ENCODE measurements at places on chromosomes 1 and 21.

DNA sequence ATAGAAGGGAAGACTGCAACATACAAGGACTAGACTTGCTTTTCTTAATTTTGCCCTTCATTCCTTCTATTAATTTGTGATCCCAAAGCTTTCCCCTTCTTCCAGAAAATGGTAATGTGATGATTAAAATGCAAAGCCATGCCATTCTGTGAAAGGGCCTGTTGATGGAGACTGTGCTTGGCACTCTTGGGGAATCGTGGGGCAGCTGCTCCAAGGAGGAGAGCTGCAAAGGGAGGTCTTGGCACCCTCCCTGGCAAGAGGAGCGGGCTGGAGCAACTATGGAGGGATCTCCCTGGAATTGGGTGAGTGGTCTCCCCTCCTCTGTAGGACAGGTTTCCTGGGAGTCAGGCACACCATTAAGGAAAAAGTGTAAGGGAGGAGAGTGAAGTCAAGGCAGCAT is 16.6 kb downstream of the CACNA1S start:
- DNase-seq: no peak

DNA sequence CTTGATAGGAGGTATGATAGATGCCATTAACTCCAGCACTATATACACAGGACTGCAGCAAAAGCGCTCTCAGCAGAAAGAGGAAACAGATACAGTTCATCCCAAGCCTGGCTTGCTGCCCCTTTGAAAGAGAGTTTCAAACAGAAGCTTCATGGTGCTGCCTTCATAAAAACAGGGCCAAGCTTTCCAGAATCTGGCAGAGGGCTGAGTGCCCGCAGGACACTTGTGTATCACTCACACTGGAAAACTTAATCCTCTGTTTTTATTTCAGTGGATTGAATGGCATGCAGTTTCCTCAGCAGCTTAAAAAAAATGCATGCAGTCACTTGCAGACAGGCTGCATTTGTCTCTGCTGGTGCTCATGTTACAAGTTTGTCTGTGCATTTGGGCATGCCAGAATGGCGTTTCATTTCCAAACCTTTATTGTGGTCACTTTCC is 40.4 kb downstream of the KCNJ15 start:
- DNase-seq: no peak

- no peak for DNase-seq
Measured at GRCh38 chr1:76463849-76464248, 389.3 kb downstream of the ST6GALNAC3 start.

DNA sequence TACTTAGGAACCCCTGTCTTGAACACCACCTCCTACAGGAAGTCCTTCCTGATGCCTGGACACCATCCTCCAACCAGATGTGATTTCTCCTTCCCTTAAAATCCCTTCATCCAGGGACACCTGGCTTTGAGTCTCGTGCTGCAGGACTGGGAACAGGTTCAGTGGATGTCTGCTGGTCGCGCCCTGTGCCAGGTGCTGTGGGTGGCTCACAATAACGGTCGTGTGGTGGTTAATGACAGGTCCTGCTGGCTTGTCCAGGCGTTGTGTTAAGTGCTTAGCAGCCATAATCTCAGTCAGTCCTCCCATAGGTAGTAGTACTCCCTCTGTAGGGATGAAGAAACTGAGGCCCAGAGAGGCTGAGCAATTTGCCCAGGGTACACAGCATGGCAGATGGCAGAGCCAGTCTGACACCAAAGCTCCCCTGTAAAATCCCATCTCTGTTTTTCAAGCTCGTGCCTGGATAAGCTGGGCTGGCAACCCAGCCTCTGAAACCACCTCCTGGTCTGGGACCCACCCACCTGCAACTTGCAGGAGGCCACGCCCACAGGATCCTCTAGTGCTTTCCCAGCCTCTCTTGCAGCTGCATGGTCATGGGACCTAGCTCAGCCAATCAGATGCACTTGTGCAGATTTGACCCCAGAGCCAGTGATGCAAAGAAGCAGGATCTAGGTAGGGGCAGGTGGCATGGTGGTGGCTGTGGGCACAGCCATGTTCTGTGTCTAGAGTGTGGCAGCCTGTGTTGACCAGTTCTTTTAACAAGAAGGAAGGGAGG is 106.0 kb upstream of the IFFO2 start:
- DNase-seq: no peak

DNA sequence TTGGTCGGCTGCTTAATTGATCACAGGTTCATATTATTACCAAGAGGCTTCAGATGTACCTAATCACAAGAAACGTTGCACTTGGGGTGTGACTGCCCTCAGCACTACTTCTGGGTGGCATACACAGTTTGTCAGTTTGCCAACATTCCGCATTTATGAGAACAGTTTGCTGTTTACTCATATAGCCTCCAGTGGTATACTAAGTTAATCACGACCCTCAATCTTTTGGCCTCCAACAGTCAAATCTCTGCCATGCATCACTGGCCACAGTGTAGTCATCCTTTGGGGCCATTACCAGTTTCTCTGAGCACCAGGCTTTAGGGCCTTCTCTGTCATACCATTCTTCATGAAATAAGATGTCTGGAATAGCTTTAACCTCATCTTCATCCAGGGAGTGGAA is 62.8 kb upstream of the BCL9 start:
- DNase-seq: no peak

GRCh38 chr1:240151136-240151735 is 59.6 kb downstream of the FMN2 start:
- no peak for DNase-seq

DNA sequence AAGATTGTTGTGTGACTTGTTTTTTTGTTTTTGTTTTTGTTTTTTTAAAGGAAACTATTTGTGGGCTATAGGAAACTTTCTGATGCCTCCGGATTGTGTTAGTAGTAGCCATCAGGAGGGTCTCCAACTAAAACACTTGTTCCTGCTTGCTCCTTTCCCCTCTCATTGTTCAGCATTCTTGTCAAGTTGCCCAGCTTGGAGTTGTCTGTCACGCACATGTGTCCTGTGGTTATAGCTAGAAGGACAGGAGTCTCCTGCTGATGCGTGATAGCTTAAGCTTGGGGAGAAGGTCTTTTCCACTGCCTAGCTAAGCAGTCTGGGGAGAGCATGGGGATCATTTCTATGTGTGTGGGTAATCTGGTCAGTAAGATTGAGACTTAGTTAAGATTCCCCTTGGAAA is 3.2 kb upstream of the LYPLA2 start:
- no peak for DNase-seq

DNA sequence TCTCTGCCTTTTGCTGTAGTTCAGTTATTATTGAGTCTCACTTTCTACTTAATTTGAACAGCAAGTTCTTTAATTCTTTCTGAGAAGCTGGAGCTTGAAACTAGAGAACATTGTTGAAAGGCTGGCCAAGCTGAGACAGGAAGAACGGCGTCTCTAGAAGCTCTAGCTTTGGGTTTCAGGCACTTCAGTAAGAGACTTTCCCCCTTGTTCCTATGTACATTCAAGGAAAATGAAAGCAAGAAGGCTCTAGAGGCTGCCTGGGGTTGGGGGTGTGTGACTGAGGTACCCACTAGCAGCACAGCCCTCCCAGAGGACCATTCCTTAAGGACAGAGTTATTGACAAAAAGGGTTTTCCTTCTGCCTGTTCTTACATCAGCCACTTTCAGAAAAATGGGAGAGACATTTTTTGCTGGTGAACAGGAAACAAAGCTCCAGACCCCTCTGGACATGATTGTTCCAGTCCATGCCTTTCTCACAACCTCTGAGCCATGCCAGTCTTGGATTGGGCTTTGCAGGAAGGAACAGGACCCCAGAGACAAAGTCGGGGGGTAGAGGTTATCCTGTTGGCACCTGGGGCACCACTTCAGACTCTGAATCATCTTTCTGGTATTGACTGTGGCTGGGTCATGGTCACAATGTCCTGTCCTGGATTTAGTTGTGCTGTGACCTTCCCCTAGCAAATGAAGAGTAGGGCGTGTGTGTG is 63.1 kb downstream of the LAMC2 start:
- DNase-seq: no peak

DNA sequence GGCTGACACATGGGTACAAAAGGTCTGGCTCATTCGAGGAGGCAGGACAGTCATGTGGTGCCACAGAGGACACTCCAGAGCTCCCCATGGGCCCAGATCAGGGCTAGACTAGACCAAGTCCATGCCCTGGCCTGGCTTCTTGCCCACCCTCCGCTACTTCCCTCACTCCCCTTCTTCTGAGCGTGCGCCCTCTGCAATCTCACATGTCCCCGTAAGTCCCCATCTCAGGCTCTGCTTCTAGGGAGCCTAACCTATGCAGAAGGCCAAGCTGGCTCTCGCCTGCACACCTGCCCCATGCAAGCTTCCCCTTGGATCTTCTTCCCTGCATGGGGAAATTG is 553.6 kb downstream of the PTPRU start:
- no peak for DNase-seq

GRCh38 chr1:200528858-200529606 is 91.5 kb downstream of the KIF14 start:
- DNase-seq: no peak

GRCh38 chr1:229159668-229160544 is 111.0 kb upstream of the RAB4A start:
- no peak for DNase-seq

DNA sequence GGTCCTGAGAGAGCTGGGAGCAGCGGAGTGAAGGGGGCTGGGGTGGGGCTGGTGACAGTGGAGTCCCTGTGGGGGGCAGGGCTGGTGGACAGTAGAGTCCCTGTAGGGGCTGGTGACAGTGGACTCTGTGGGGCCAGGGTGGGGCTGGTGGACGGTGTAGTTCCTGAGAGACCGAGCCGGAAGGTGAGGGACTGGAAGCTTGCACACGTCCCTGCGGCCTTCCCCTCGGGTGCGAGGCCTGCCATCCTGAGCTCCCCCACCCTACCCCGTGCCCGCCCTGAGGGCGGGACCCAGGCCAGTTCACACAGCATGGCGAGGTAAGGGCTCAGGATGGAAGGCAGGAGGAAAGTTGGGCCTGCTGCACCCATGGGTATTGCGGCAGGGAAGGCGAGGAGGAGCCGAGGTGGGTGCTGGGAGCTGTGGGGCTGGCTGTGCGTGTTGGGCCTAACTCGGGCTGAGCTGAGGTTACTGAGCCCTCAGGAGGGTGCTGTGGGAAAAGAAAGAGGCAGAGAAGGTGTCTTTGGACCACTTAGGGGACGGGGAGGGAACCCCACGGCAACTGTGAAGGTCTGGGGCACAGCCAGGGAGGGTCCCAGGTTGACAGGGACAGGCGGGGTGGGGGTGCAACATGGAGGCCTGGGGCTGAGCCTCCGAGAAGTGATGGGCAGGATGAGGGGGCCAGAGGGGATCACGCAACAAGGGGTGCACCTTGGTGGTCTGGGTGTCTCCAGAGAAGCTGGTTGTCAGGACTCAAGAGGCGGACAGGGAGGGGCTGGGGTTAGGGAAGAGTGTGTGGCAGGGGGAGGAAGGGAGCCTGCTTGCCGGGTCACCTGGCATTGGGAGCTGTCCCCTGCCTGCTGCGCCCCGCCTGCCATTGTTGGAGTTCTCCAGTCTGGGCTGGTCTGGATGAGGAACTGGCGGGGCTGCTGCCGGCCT is 60.8 kb downstream of the PRKCZ start:
- DNase-seq: no peak

DNA sequence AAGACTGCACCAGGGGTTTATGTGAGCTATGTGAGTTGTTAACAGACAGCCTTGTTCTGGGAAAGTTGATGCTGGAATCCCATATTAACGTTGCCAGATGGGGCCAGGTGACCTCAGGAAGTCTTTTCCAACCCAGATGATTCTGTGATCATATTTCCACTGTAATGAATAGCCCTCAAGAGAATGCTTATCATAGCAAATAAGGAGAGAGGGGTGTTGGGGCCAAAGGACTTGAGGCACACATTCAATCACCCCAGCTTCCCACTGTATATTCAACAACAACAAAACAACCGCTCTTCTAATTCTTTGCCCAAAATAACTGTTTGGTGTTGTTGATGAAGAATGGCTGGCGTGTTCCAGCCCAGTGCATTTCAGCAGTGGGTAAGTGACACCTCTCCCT is 14.1 kb downstream of the ZNF697 start:
- DNase-seq: no peak

GRCh38 chr1:235972311-235972689 is 92.6 kb downstream of the NID1 start:
- DNase-seq: no peak

DNA sequence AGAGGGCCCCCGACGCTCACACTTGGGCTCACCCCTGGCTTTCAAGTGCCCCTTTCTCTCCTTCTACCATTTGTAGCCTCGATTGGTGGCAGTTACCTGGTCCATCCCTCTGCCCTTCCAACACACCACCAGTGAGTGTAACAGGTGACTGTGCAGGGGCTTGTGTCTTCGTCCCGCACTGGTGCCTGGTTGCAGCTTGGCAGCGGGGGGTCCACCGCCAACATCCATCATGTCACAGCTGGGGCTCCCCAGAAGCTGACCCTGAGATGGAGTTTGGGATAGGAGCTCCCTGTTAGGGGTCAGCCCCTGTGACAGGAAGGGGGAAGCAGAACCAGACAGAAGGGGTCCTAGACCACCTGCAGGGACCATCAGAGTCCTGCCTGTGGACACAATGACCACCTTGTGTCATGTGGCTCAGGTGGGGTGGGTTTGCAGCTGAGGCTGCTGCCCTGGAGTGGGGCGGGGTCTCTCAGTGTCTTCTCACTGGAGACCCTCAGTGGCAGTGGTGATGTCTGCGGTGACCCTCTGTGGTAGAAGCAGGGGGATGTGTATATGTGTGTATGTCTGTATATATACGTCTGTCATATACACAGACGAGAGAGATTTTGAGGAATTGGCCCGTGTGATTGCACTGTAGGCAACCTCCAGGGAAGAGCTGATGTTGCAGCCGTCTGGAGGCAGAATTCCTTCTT is 3.6 kb upstream of the CALML6 start:
- no peak for DNase-seq

GRCh38 chr21:28669321-28669720 is 323.4 kb downstream of the LTN1 start:
- no peak for DNase-seq

- DNase-seq: no peak
Measured at GRCh38 chr1:111110197-111110899, 29.5 kb downstream of the DRAM2 start.

GRCh38 chr1:227379555-227379892 is 61.2 kb upstream of the CDC42BPA start:
- DNase-seq: no peak

GRCh38 chr1:26469558-26469957 is 2.7 kb upstream of the HMGN2 start:
- no peak for DNase-seq

- peak; percentile 56 for DNase-seq
Measured at GRCh38 chr1:154546264-154547063, 12.0 kb downstream of the UBE2Q1 start.

DNA sequence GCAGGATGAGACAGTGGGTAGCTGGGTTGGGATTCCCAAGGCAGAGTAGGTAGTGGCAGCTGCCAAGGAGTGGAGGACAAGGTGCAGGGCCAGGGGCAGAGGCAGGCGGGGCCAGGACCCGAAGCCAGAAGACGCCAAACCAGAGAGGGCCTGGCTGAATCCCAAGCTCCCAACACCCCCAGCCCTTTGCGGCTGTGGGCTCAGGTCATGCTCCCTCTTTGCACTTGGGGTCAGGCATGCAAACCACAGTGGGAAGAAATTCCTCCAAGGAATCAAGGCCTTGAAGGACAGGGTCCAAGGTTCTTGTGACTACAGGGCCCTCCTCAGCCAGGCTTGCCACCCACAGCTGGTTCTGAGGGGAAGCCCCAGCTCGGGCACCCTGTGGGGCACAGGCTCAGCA is 6.2 kb downstream of the C1orf210 start:
- DNase-seq: no peak

- no peak for DNase-seq
Measured at GRCh38 chr1:9601942-9602793, 13.5 kb downstream of the TMEM201 start.

GRCh38 chr1:3922201-3922725 is 22.2 kb upstream of the C1orf174 start:
- peak; percentile 75 for DNase-seq
